ENCODE measurements at places on chromosomes 6 and 20.

DNA sequence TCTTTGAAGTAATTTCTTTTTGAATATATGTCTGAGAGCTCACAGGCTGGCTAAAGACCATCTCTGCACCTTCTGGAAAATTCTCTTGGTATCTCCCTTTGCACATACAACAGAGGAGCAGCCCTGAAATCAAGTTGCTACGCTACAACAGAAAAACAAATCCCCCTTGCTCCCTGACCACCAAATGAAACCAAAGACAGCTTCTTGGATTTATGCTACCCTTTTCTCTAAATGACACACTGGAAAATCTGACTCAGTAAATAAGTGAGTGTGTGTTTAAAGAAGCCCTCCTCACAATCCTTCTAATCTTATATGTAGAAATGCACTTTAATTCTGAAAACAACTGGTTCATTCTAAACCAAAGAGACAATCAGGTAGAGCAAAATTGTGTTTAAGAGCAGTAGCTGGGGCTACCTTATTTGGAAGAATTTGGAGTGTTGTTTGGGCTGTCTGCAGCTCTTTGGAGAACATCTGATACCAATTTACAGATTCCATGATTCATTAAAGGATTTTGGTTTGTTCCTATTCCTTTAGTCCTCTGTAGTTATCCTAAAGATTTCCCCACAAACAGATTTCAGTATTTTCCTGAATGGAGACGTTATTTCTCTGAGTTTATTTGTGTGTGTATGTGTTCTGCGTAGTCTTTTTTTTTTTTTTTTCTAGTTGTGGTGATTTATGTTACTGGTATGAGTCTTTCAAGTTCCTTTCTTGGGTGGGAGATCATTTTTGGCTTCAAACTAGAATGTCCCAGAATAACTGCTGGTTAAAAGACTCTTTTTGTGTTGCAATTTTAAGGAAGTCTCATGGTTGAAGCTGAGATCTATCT, 36.4 kb upstream of the UTRN start:
- DNase-seq, result peak; percentile 88

- DNase-seq, result no peak
Measured at GRCh38 chr6:5811997-5812396, 194.7 kb downstream of the NRN1 start.

DNA sequence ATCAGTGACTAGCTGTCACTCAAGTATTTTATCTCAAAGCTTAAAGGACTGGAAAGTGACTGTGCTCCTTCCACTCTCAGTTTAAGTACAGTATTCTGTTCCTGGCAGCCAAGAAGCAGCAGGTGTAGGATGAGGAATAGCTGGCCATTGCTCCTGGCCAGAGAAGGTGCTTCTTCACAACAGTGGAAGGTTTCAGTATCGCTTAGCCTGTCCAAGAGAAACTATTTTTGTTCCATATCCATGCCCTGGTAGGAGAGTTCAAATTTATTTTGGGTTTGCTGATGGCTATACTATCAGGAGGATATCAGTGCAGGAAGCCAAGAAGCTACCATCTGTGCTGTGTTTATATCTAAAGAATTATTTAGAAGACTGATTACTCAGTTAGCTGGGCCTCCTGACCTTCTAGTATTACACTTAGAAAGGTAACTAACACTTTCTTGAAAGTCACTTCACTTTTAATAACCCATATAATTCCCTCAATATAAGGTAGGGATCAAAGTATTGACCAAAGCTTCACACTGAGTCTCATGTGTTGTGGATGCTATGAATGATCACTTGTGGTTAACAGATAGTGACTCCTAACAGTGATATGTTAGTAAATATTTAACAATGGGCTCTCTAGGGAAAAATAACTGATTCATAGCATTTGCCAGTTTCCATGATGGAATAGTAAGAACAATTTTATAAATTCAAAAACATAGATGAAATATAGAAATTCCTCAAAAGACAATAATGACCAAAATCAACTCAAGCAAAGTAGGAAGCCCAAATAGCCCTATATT, 99.9 kb downstream of the AIG1 start:
- no peak for DNase-seq

- no peak for DNase-seq
Measured at GRCh38 chr6:2797564-2798031, 32.4 kb downstream of the WRNIP1 start.

GRCh38 chr6:71368284-71368683, 79.7 kb downstream of the OGFRL1 start:
- DNase-seq, result no peak

DNA sequence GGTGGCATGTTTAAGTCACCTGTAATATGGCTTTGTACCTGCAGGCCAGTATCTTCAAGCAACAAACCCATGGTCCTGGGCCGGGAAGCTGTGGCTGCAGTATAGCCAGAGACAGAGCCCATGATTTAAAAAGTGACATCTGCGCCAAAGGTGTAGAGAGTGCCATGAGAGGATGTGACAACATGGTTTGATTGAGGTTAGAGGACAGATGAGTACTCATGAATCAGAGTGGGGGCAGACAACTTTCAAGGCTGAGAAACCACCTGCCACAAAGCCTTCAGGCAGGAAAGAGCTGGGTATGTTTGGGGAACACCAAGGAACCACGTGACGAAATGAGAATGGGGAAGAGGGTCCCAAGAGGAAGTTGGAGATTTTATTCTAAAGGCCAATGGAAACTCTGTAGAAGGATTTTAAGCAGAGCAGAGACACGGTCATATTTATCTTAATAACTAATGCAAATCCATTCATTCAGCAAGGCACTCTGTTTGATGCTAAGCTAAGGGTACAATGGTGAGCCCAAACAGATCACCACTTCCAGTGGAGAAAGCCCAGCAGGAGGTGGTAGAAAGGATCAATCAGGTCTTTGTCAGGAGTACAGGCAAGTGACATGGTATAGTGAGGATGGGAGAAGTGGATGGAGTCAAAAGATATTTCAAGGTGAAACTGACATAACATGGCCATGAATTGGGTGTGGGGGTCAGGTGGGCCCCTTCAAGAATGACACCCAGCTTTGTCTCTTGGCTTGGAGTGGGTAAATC, 3.4 kb upstream of the MICAL1 start:
- no peak for DNase-seq

DNA sequence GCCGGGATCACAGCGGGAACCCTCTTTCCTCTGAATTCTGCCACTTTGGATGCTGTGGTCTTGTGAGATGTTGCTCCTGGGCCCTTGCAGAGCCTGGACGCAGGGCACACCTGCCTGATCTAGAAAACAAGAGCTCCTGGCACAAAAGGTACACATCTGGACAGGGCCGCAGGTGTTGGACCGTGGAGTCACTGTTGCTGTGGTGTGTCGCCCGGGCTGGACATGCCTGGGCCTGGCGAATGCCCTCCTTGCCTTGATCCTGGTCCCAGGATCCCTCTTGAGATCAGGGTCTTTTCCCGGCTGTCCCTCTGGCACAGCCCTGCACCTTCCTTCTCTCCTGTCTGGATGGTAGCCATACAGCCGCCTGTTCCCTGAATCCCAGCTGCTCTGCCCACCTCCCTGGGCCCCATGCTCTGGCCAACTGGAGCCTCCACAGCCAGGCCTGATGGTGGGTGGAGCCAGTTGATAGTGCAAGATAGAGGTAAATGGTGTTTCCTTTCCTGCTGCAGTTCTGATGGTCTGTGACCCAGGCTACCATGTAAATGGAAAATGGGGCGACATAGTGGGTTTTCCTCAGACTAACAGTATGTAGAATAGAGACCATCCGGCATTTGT, 5.0 kb downstream of the FOXP4 start:
- DNase-seq, result no peak

- DNase-seq, result no peak
Measured at GRCh38 chr6:313087-313486, 20.8 kb downstream of the DUSP22 start.

- DNase-seq, result no peak
Measured at GRCh38 chr6:128032042-128032441, 131.2 kb upstream of the THEMIS start.

DNA sequence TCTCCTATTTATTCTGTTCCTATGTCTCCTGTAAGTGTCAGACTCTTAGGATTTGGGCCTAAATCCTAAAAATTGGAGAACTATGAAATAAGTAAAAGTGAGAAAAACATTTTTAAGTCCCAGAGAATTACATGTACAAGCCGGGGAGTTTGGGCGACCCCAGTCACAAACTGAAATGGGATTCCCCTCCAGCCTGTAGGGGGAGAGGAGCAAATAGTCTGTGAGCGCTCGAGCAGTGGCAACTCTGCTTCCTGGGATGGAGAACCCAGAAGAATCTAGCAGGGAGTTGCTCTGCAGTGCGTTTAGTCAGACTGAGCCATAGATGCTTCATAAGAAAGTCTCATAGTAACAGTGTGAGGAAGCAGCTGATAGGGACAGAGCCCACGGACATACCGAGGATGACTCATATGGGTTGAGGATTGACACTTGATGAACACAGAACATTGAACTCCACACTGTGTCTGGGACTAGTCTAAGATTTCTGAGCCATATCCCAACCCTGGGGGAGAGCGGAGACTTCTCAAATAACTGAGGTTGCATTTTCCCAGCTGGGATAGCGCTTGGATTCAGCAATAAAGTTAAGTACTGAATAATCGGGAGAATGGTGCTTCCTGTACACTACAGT, 437.2 kb downstream of the BCKDHB start:
- DNase-seq, result no peak

DNA sequence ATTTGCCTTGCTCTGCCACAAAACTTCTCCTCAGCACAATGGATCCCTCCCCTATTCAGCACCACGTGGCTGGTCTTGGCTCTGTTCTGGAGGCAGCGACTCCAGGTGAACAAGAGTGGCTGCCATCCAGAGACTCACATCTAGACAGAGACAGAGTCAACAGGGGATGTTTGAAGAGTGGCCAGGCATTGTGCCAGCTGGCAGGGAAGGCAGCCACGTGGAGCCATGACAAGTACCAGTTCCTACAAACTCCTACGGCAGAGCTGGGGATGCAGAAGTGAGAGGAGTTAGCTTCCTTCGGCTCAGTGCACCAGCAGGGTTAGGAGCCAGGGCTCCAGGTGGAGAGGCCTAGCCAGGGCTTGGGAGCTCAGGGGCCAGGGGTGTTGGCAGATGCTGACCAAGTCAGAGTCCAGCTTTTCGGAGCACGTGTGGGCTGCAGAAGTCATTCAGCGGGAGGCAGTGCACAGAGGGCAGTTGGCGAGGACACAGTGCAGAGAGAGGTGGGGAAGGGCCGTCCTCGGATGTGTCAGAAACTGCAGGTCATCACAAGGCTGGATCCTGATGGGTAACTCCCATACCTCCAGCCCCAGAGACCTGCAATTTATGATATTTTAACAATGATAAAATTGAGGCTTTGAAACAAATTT, 171.7 kb upstream of the PDE10A start:
- no peak for DNase-seq

DNA sequence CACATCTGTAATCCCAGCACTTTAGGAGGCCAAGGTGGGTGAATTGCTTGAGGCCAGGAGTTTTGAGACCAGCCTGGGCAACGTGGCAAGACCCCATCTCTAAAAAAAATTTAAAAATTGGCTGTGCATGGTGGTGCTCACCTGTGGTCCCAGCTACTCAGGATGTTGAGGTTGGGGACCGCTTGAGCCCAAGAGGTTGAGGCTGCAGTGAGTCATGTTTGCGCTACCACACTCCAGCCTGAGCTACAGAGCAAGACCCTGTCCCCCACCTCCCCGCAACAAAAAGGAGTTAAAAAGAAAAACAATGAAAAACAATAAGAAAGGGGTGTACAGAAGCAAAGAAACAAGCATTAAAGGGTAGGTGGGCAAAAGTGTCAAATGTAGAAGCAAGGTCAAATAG, 57.3 kb downstream of the CDK19 start:
- DNase-seq, result no peak

GRCh38 chr6:28393912-28394662, 5.5 kb downstream of the ZSCAN12 start:
- no peak for DNase-seq

GRCh38 chr6:144528743-144529425, 243.7 kb downstream of the UTRN start:
- peak; percentile 23 for DNase-seq

DNA sequence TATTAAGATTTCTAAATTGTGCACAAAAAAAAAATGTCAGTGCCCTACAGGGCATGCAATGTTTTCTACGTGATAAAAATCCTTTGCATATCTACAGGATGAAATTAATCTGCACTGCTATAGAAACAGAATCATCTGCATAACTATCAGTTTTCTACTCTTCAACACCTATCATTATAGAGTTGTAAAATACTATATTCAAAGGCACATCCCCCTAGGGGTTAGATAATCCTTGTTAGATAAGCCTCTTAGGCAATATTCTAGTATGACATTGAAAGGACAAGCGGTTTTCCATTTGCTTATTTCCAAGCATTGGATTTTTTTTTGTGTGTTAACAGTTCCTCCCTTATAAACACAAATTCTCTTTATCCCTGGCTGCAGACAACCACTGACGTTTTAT, 98.7 kb upstream of the LAMA2 start:
- DNase-seq, result no peak

DNA sequence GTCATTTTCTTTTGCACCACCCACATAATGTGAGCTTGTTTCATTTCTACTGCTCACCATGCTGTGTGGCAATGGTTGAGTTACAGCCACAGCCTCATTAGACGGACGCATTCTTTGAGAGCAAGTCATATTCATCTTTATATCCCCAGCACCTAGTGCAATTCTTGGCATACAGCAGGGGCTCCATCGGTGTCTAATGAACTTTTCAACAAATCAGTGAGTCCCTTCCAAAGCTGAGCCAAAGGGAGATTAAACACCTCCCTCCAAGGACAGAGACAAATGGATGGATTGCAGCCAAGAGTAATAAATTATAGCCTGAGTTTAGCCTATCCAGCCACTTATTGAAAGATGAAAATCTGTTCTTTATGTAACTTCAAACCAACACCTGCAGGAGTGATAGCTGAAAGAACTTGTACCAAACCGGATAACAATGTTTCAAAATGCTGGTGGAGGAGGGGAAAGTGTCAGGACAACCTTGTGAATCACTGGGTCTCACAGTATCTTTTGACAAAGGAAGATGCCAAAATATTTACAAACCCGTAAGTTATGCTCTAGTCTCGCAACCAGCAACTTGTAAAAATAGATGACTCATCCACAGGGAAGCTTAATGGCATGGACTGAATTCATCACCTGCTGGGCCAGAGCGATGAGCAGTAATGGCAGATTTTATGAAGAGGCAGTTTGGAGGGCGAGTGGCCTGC, 139.0 kb downstream of the PXDC1 start:
- DNase-seq, result peak; percentile 91

GRCh38 chr6:133047065-133047665, 194.0 kb upstream of the EYA4 start:
- DNase-seq, result no peak

GRCh38 chr6:17610835-17611234, 10.7 kb downstream of the FAM8A1 start:
- no peak for DNase-seq

- DNase-seq, result peak; percentile 4
Measured at GRCh38 chr6:108417027-108417426, 122.2 kb downstream of the AFG1L start.

DNA sequence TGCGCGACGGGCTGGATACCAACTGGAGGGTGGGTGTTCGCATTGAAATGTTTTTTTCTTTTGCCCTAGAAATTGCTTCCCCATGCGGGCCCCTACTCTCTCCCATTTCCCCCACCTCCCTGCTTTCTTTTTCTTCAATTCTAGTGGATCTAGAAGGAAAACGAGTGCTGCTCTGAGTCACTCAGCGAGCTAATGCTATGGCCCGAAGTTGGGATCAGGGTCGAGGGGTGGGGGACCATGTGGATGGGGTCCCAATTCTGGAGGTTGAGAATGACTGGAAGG, 71.5 kb downstream of the SOX4 start:
- no peak for DNase-seq

- no peak for DNase-seq
Measured at GRCh38 chr6:33420491-33421343, 852 bp downstream of the SYNGAP1 start.

All from fibroblast of skin of left quadriceps (primary cell).